ENCODE measurements at places on chromosomes 2 and 18.

DNA sequence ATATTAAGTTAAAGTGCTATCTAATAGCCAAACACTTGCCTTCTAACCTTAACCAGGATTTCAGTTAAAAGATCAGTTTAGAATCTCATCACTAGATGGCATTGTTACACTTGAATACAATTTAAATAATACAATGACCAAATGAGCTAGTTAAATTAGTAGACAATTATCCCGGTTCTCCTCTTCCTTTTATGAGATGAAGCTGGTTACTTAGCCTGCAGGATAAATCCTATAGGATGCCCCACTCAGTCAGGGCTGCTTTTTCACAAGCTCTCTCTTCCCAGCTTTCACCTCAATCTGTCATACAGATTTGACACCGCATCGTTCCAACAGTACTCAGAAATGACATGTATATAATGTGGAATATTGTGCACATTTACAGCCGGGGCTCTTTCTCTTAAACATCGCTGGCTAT, 678.8 kb downstream of the KCNJ3 start:
- peak; percentile 34 for DNase-seq

- DNase-seq = no peak
Observed at GRCh38 chr18:43952398-43952797, 675.1 kb upstream of the SYT4 start.

DNA sequence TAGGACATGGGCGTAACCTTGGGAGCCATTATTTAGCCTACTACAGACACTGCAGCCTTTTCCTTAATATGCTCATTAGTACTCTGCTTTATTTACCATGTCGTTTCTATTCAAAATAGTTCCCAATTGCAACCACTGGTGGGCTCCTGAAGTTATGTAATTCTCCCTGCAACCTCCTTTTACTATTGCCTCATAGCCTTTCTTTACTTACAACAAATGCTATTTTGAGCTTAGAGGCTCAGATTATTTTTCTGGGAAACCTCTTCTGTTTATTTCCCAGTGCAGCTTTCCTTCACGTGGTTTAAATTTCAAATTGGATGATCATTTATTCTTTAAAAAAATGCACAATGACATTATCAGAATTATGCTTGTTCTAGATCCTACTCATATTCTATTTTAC, 492.3 kb upstream of the TMEFF2 start:
- DNase-seq = peak; percentile 9

DNA sequence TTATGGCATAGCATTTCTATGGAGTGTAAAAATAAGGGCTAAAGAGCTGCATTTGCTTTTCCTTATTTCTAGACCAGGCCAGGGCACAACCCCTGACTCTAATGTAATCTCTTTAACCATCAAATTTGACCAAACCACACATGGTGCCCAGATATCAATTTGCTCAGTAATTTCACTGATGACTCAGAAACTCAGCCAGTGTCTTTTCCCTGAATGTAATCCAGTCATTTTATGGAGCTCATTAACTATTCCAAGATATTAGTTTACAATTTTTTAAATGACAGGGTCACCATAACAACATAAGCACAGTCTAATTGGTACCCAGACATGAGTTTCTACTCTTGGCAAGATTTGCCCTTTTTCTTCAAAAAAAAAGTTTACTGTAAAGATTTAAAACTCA, 270.8 kb upstream of the AGAP1 start:
- no peak for DNase-seq

DNA sequence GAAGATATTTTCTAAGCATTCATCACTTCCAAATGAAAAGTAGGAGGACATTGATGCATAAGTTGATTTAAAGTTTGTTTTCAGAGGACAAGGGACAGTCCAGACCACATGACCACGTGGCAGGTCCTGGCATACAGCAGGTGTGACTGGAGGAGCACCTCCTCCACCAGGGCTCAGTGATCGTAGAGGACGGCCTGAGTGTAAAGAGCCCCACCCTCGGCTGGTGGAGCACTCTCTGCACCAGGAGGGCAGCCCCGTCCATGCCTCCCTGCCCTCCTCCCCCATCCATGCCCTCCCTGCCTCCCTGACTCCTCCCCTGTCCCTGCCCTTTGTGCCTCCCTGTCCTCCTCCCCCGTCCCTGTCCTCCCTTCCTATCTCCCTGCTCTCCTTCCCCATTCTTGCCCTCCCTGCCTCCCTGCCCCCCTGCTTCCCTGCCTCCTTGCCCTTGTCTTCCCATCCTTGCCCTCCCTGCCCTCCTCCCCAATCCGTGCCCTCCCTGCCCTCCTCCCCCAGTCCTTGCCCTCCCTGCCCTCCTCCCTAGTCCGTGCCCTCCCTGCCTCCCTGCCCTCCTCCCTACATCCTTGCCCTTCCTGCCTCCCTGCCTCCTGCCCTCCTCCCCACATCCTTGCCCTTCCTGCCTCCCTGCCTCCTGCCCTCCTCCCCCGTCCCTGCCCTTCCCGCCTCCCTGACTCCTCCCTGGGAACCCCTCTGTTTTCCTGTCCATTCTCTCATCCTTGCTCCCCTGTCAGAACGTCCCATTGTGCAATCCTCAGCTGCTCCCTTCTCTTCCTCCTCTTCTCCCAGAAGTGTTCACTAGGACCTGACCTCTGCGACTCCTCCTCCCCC, 47.9 kb downstream of the ANKMY1 start:
- DNase-seq = no peak

DNA sequence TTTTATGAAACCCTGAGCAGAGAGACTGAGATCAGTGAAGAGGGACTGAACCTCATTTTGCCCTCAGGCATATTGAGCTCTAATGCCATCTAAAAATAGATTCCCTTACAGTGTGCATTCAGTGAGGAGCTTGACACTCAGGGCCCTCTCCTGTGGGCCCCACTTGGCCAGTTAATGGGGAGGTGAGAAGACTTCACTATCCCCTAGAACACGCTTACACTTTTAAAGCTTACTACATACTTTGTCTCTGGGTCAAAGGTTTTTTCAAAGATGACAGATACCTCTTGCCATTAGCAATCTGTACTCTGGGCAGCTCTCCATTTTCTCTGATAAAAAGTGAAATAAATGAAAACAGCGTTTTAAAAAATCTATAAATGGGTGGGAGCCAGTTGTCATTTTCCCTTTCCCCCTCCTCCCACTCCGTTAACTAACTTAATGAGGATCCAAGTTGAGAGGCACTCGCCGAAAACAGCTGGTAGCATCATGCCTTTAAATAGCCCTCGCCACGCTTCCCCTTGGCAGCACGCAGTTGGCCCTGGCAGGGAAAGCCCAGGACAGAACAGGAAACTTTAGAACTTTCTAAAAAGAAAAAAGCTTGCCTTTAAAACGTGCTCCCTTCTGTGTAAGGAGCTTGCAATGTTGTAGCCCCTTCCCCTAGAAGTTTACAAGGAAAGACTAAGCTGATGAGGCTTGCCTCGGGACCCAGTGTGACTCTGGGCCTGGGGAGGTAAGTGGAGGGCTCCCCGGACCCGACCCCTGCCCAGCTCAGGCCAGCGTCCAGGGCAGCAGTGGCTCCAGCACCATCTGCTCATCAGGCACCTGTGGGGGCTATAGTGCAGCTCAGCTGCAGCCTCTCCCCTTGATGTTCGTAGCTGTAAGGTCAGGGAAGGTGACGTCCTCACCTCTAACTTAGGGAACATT, 58.8 kb upstream of the FOSL2 start:
- DNase-seq = no peak

DNA sequence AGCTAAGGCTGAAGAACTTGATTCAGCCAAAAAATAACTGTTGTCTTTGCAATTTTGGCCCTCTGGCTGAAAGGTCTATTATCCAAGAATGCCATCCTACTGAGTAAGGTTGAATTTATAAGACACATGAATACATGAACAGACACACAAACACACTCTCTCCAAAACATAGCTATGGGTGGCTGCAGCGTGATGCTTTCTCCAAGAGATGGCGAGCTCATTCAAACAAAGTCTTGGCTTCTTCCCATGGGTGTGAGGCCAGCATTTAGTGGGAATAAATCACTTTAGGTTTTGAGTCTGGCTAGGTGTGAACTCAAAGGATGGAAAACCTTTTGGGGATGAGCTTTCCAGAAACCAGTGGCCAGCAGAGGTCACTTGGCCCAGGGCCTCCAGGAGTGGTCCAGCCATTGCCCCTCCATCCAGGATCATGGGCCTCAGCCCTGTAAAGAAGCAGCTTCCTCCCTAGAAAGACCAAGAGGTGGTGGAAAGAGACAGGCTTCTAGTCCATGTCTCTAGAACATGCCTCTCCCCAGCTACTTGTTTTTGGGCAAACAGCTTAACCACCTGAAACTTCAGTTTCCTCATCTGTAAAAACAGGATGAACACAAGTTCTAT, 11.0 kb upstream of the OSR1 start:
- no peak for DNase-seq

DNA sequence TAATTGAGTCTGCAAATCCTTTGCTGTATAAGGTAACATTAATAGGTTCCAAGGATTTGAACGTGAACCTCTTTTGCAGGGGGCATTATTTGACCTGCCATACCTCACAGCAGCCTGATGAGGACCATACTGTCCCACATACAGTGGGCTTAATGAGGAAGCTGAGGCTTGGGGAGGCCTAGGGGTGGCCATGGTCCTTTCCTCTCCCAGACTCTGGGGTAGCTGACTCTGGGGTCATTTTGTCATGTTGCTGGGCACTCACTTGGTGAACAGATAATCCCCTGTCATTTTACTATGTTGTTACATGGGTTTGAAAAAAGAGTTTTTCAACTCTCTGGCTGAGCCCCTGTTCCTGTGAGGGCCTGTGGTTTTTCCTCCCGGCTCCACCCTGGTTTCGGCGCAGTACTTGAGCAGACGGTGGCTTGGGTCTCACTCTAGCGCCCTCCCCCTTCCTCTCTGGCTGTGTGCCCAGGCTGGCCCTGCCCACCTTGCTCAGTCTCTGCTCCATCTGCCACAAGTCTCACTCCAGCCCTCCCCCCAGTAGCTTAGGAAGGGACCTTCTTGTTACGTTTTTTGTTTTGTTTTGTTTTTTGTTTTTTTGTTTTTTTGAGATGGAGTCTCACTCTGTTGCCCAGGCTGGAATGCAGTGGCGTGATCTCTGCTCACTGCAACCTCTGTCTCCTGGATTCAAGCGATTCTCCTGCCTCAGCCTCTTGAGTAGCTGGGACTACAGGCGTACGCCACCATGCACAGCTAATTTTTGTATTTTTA, 21.0 kb downstream of the INPP4A start:
- peak; percentile 96 for DNase-seq

DNA sequence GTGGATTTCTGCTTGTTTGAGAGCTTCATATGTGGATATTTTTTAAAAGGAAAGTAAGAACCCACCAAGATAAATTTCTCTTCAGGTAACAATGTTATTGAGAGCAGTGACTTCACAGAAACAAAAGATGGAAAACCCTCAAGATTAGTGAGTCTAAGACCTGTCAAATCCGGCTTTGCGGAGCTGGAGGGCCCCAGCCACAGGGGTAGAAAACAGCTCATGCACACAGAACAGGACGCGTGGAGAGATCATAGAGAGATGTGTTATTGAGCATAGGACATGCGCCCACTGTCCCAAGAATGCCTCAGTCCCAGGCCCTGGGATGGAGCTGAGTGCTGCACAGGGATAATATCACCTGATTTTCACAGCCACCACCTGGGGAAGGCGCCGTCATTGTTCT, 21.3 kb downstream of the EDAR start:
- DNase-seq = no peak

DNA sequence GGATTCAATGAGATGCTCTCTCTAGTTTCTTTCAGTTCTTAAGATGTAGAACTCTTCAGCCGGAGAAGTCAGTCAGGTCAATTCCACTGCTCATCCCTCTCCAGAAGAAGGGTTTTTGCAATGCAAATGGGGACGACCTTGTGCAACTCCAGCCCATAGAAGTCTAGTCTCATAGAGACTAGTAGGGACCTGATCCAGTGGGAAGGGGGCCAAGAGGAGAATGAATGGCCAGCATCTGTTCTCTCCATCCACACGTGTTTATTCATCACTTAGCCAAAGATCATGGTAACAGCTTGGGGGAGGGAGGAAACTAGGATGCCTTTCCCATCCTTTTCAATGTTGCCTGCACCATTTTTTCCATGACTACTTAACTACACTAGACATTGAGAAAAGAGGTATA, 120.2 kb downstream of the LAMA3 start:
- no peak for DNase-seq

GRCh38 chr18:76339246-76339620, 155.8 kb downstream of the ZNF516 start:
- no peak for DNase-seq

GRCh38 chr18:11664286-11664685, 24.8 kb upstream of the GNAL start:
- DNase-seq = no peak

DNA sequence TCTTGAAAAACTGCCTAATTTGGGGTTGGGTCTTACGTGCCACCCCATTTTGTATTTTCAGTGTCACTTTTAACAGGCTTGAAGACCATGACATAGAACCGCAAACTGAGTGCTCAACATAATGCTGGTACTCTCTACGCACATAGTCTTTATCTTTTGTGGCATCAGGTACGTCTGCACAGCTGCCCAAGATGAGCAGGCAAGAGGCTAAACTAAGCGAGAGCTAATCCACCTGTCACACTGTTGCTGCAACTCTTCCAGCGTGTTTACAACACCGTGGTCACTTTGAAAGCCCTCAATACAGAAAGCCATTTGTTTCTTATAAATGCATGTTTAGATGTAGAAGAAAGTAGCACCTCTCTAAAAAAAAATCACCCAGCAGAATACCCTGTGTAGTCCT, 270.0 kb upstream of the TCF4 start:
- no peak for DNase-seq

DNA sequence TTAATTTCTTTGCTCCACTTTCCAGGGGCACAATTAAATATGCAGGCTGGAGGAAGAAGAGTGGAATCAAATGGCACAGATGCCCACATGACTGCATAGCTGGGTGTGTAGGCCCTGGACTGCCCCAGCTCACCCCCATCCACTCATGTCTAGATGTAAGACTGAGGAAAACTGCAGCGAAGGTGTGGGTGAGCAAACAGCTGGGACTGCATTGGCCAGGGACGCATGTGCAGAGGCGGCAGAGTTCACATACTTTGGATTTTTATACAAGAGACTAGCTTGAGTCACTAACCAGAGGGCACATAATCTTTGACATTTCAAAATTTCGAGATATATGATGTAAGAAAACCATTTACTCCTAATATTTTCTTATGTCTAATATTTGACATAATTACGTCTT, 60.1 kb downstream of the SPIRE1 start:
- DNase-seq = no peak

DNA sequence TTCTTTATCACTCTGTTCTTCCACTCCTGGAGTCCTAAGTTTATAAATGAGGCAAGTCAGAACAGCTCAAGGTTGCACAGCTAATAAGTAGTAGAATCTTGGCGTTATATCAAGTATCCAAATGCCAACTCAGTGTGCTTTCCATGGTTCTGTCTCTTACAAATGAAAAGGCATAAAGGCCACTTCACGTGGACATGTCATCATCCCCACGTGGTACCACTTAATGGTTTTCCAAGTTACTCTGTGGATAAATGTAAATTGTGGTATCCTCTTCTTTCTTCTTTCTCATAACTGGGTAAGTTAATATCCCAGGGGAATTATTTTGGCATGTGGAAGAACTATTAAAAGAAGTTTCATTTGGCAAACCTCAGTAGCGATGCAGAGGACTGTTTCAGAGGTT, 131.5 kb upstream of the L3MBTL4 start:
- DNase-seq = no peak

GRCh38 chr2:19474128-19474527, 115.7 kb upstream of the OSR1 start:
- peak; percentile 93 for DNase-seq

All from NB4 (cell line).